ENCODE measurements at places on chromosomes 6 and 20.

DNA sequence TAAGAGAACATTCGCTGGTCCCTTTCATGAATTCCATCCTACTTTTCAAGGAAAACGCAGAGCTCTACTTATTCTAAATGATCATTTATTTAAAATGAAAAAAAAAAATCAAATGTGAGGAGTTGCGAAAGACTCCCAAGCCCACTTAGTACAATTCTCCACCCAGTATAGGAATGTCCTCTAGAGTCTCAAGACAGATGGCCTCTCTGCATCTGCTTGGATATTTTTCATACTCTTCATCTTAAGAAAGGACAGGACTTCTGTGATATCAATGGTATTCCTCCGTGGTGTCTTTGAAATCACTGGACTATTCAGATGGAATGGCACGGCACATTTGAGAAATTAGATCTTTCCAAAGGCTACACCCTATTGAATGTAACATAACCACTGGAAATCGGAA lies 107.1 kb downstream of the PTPRK start:
- DNase-seq: no peak

GRCh38 chr20:40782043-40782368 lies 93.0 kb upstream of the MAFB start:
- no peak for DNase-seq

GRCh38 chr20:58897488-58897887 lies 45.0 kb downstream of the GNAS start:
- no peak for DNase-seq

- DNase-seq: no peak
Measured at GRCh38 chr20:19310541-19310940, 98.1 kb downstream of the SLC24A3 start.

GRCh38 chr6:16402581-16402900 lies 164.2 kb downstream of the GMPR start:
- no peak for DNase-seq

GRCh38 chr6:329888-330691 lies 37.8 kb downstream of the DUSP22 start:
- DNase-seq: no peak

DNA sequence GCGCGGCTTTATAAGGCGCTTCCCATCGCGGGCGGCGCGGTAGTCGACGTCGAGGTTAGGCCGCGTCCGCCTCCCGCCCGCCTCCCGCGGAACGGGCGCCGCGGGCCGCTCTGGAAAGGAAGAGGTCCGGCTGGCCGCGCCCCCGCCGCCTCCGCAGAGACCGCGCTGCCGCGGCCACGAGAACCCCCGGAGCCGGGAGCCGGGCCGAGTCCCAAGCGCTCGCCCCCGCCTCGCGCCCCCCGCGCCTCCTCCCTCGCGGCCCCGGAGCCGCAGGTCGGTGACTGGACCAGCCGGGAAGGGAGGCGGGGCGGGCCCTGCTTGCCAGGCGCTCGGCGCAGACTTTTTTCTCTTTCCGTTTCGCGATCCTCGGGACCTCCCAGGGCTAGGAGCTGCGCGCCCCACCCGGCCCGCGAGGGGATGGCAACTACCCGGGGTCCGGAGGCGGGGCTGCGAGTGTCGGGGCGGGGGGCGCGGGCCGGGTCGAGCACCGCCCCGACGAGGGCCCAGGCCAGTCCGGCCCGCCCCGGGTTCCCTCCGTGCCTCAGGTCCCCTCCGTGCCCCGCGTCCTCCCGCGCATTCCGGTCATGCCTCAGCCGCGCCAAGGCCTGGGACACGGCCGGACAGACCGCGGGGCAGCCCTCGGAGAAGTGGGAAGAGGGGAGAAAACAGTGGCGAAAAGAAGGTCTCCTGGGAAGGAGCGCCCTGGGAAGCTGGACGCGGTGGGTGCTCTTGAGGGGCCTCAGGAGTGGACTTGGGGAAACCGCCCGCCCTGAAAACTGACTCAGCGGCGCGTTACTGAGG lies 417 bp upstream of the PXDC1 start:
- peak; percentile 97 for DNase-seq

- DNase-seq: no peak
Measured at GRCh38 chr6:55892749-55893357, 17.5 kb upstream of the BMP5 start.

DNA sequence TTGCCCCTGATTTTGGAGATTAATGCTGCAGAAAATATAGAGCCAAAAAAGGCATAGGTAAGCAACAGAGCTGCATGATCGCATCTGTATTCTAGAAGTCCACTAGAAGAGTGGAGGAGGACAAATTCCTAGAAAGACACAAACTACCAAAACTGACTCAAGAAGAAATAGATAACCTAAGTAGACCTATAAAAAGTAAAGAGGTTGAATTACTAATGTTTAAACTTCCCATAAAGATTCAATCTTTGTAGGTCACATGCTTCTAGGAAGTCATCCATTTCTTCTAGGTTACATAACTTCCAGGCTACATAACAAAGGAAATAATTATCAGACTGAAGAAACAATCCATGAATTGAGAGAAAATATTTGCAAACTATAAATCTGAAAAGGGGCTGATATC lies 84.4 kb downstream of the JPH2 start:
- DNase-seq: no peak

- no peak for DNase-seq
Measured at GRCh38 chr6:104896914-104897313, 37.2 kb upstream of the HACE1 start.

- no peak for DNase-seq
Measured at GRCh38 chr6:72712910-72713309, 91.0 kb downstream of the KCNQ5 start.

Data from upper lobe of left lung (tissue), 6 donors.